ENCODE measurements at places on chromosomes 6 and 20.

- DNase-seq = no peak
These were observed 133.6 kb upstream of the CITED2 start for GRCh38 chr6:139508023-139508422.

GRCh38 chr20:5731753-5732366, 18.3 kb upstream of the SHLD1 start:
- DNase-seq = no peak

DNA sequence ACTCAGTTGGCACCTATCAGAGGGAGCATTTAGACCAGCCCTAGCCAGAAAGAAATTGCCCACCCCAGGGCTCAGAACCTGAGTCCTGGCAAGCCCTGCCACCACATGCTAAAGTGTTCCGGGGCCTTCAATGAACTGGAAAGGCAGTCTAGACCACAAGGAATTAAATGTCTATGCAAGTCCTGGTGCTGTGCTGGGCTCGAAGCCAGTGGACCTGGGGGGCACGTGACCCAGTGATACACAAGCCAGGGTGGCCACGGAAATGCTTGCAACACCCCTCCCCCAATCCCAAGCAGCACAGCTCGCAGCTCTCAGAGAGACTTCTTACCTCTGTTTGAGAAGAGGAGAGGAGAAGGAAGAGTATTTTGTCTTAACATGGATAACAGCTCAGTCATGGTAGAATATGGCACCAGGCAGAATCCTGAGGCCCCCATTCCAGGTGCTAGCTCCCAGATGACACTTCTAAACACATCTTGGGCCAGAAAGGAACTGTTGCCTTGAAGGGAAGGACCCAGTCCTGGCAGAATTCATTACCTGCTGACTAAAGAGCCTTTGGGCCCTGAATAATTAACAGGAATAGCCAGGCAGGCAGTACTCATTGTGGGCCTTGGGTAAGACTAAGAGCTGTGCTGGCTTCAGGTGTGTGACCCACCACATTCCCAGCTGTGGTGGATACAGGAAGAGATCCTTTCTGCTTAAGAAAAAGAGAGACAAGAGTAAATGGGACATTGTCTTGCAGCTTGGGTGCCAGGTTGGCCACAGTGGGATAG, 111.3 kb downstream of the BTBD9 start:
- no peak for DNase-seq

GRCh38 chr20:4074877-4075455, 59.6 kb upstream of the RNF24 start:
- no peak for DNase-seq

- DNase-seq = no peak
These were observed 110.6 kb upstream of the PTPN1 start for GRCh38 chr20:50399555-50399916.

DNA sequence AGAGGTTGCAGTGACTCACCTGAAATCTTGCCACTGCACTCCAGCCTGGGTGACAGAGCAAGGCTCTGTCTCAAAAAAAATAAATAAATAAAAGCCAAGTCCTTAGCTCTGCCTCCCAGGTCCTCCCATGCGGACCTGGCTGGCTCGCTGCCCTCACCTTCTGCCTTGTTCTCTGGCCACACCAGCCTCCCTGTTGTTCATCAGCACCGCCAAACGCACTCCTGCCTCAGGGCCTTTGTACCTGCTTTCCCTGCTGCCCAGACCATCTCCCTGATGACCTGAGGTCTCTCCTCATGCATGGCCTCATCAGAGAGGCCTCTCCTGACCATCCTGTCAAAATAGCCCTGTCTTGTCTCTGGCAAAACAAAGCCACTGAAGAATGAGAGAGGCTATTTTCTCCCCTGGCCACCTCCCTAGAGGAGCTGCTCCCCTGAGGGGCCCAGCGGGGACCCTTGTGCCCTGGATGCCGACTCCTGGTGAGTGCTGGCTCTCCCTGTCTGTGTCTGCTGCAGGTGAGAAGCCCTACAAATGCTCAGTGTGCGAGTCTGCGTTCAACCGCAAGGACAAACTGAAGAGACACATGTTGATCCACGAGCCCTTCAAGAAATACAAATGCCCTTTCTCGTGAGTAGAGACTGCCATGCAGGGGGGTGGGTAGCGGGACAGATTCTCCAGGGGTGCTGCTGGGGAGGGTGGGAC, 22.6 kb upstream of the CHMP4B start:
- DNase-seq = no peak

DNA sequence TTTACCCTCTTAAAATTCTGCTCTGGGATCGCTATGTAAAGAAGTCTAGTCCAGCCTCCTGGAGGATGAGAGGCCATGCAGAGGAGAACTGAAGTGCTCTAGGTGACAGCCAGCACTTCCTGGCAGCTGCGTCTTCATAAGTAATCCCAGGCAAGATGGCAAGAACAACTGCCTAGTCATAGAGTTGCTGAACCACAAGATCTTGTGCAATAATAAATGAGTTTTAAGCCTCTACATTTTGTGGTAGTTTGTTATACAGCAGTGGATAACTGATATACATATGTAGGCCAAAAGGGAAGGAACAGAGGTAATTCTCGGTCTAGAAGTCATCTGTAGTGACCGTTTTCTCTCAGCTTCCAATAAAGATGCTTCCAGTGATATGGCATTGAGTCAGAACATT, 103.8 kb upstream of the FLRT3 start:
- DNase-seq = no peak

DNA sequence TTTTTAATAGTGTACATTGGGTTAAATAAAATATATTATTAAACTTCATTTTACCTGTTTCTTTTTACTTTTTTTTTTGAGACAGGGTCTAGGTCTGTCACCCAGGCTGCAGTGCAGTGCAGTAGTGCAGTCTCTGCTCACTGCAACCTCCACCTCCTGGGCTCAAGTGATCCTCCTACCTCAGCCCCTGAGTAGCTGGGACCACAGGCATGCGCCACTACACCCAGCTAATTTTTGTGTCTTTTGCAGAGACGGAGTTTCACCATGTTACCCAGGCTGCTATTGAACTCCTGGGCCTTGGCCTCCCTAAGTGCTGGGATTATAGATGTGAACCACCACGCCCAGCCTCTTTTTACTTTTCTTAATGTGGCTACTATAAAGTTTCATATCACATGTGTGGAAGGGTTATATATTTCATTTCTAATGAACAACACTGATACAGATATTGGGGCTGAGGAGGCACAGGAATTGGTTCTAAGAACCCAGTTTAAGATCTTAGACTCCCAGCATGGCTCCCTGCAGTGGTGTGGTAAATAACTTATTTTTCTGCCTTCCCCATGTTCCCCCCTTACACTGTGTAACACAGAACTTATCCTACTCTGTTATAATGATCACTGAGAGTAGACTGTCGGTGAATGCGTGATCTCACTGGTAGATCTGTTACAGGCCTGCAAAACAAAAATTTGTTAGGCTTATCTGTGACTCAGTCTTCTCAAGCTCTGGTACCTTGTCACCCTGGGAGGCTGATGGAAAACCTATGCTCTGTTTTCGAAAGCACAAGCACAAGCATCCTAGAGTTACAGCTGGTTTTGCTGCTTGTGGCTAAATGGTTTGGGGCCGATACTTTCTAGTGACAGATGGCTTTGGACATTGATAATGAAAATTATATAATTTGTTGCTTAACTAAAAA, 5.8 kb upstream of the ATXN1 start:
- DNase-seq = no peak

- no peak for DNase-seq
These were observed 123.0 kb upstream of the FAM184A start for GRCh38 chr6:119201480-119201879.

- DNase-seq = no peak
These were observed 298.4 kb downstream of the MAFB start for GRCh38 chr20:40390654-40391053.

- DNase-seq = no peak
These were observed 132.7 kb upstream of the SLC22A16 start for GRCh38 chr6:110609101-110609500.

DNA sequence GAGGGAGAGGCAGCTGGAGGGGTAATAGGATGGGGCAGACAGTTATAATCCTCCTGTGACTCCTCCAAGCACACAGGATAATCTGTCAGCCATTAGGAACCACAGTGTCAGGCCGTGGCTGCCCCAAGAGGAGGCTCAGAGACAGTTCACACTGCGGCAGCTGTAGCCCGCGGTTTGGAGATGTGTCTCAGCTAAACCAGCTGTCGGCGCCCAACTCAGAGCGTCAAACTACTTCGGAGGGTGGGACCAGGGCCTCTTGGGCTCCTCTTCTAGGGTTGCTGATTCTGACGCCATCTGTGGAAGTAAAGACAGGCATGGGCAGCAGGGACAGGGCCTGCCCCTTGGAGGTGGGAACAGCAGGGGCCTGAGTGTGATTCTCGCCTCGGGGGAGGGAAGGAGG, 309.8 kb downstream of the CDC5L start:
- DNase-seq = no peak

DNA sequence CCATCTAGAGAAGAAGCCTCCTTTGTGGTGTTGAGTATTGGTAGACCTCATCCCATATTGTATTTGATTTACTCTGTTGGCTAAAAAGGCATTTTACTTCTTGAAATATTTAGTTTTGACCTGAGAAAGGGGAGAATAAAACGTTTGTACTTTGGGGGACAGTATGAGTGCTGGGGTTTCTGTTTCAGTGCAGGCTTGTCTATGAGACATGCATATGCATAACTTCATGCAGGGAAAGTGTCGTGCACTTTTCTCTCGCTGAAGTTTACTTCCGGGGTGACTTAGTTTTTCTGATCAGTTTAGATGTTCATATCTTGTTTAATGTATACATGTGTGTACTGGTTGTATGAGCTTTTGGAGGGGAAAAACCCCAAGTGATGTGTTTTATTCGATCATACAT, 59.5 kb downstream of the UTRN start:
- DNase-seq = no peak

GRCh38 chr6:84348801-84349200, 121.4 kb upstream of the CEP162 start:
- DNase-seq = no peak

DNA sequence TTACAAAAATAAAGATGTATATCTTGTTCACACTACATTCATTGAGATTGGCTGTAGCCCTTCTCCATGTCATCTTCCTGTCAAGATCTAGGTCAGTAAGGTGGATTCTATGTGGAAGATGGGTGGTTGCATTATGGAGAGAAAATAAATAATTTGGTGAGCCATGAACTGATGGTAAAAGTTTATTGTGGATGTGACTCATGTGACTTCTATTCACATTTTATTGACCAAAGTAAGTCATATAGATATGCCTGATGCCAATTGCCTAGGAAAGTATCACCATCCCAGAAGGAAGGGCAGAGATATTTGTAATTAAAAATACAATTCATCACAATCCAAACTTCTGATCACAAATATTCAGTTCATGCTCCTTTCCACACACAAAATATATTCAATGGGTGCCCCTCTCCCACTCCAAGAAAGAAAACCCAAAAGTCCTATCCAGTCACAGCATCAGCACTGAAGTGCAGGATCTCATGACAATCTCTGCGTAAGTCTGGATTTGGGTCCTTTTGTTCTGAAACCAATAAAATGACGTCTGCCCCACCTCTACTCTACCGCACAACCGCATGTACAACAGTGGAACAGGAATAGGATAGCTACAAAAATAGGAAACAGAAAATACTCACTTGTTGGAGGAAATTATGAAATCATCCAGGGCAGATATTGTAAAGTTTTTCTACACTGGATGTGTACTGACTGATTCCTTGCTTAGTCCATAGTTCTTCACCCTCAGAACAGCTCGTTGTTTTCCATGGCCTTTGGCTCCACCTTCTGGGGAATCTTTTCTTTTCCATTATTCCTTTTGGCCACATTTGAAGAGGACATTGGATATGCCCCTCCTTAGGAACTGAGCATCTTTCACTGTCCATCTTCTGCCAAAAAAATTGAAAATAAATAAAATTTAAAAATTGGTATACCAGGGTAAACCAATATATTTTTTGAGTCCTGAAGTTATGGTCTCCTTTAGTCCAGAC, 16.1 kb upstream of the SLC17A3 start:
- peak; percentile 34 for DNase-seq

- DNase-seq = no peak
These were observed 32.1 kb downstream of the PSMG4 start for GRCh38 chr6:3290931-3291211.

GRCh38 chr6:148358196-148358785, 15.7 kb downstream of the SASH1 start:
- DNase-seq = no peak

- no peak for DNase-seq
These were observed 30.6 kb downstream of the HIVEP2 start for GRCh38 chr6:142914369-142914768.

DNA sequence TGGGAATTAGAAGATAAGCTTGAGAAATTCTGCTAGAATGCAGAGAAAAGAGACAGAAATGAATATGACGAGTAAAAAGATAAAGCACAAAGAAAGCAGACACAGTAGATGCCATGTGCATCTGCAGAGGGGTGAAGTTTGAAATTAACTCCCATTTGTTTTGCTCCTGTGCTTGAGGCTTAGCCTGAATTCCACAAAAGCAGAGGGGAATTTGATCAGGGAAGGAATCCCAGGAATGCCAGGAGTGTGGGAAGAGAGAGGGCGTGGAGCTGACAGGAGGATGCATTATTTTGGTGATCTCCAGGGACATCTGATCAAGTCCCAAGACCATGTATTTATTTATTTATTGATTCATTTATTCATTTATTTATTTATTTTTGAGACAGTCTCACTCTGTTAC, 55.6 kb downstream of the SLC22A1 start:
- no peak for DNase-seq

GRCh38 chr6:112308476-112308875, 38.7 kb upstream of the RFPL4B start:
- no peak for DNase-seq

GRCh38 chr6:134034961-134035822, 17.2 kb downstream of the SLC2A12 start:
- DNase-seq = no peak

- no peak for DNase-seq
These were observed 351.2 kb downstream of the CDC5L start for GRCh38 chr6:44738601-44739146.

- DNase-seq = no peak
These were observed 863.1 kb downstream of the MAFB start for GRCh38 chr20:39825950-39826349.

DNA sequence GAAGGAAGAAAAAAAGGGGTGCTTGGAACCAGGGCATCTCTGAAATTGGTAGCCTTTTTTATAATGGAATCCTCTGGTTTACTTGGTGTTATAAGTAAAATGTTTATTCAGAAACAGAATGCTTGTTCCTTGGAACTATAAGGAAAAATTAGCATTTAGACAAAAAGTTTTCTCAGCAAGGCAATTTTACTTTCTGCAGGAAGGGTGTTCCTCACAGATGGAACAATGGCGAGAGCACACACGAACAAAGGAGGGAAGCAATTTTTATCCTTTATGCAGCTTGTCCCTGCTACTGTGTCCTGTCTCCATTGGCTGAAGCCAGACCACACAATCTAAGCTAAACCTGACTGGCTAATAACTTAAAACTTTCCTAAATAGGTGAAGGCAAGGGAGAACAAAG, 22.7 kb upstream of the FANCE start:
- DNase-seq = no peak

GRCh38 chr6:88965691-88966090, 2.3 kb upstream of the RNGTT start:
- DNase-seq = no peak

- DNase-seq = no peak
These were observed 1003.1 kb downstream of the KIF16B start for GRCh38 chr20:15570156-15570555.
